ENCODE measurements at places on chromosomes 2 and 18.

DNA sequence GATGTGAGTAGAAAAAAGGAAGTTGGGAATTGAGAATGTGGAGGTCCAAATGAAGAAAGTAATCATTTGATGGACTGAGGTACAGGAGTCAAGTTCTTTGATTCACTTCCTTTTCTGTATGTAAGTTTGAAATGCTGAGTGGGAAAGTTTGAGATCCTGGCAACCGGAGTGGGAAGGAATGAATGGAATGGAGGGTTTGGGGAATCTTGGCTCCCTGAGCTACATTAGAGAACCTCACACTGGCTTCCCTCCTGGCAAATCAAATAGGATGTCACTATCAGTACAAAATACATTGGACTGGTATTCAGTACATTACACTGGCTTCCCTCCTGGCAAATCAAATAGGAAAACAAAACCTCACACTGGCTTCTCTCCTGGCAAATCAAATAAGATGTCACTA is 9.8 kb upstream of the RNF138 start:
- DNase-seq = no peak

DNA sequence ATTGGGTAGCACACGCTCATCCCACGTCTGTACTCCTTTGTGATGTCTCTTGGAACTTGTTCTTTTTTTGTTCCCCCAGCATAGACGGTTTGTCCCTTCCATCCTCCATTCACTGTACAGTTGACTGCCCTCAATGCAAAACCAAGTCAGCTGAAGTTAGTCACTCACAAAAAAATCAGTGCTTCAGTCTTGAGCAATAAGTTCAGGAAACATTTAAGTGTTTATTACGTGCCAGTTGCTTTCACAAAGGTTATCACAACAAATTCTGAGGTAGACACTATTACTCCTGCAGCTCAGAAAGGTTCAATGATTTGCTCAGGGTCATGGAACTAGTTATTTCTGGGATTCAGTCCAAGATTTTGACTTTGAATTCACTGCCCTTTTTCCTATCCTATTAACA is 102.2 kb downstream of the PDE1A start:
- no peak for DNase-seq

DNA sequence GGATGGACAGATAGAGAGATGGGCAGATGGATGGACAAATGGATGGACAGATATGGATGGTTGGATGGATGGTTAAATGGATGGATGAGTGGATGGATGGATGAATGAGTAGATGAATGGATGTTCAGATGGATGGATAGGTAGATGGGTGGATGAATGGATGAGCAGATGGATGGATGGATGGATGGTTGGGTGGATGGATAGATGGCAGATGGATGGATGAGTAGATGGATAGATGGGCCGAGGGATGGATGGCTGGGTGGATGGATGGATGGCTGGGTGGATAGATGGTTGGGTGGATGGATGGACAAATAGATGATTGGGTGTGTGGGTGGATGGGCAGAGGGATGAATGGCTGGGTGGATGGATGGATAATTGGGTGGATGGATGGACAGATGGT is 98.9 kb upstream of the OTOS start:
- no peak for DNase-seq

- DNase-seq = no peak
Observed at GRCh38 chr18:50627594-50628532, 68.0 kb downstream of the MAPK4 start.

DNA sequence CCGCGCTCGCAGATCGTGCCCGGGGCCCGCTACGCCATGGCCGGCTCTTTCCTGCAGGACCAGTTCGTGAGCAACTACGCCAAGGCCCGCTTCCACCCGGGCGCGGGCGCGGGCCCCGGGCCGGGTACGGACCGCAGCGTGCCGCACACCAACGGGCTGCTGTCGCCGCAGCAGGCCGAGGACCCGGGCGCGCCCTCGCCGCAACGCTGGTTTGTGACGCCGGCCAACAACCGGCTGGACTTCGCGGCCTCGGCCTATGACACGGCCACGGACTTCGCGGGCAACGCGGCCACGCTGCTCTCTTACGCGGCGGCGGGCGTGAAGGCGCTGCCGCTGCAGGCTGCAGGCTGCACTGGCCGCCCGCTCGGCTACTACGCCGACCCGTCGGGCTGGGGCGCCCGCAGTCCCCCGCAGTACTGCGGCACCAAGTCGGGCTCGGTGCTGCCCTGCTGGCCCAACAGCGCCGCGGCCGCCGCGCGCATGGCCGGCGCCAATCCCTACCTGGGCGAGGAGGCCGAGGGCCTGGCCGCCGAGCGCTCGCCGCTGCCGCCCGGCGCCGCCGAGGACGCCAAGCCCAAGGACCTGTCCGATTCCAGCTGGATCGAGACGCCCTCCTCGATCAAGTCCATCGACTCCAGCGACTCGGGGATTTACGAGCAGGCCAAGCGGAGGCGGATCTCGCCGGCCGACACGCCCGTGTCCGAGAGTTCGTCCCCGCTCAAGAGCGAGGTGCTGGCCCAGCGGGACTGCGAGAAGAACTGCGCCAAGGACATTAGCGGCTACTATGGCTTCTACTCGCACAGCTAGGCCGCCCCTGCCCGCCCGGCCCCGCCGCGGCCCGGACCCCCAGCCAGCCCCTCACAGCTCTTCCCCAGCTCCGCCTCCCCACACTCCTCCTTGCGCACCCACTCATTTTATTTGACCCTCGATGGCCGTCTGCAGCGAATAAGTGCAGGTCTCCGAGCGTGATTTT is 7.6 kb downstream of the TBR1 start:
- peak; percentile 42 for DNase-seq

DNA sequence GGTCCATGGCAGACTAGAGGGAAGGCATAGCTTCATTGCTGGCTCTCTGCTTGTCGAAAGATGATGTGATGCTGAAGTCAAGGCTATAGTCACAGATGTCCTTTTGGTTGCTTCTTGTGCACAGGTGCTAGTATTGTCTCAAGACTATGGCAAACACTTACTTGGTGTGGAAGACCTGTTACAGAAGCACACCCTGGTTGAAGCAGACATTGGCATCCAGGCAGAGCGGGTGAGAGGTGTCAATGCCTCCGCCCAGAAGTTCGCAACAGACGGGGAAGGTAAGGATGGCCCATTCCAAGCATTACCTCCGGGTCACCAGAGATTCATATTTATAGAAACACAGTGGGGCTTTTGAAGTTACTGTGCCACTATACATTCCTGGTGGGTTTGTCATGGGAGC is 95.5 kb upstream of the EML6 start:
- no peak for DNase-seq

GRCh38 chr2:179059026-179059700 is 9.2 kb upstream of the CCDC141 start:
- DNase-seq = no peak

GRCh38 chr2:145184741-145185651 is 665.1 kb upstream of the ZEB2 start:
- DNase-seq = no peak

GRCh38 chr2:54382601-54383000 is 73.5 kb upstream of the SPTBN1 start:
- no peak for DNase-seq

DNA sequence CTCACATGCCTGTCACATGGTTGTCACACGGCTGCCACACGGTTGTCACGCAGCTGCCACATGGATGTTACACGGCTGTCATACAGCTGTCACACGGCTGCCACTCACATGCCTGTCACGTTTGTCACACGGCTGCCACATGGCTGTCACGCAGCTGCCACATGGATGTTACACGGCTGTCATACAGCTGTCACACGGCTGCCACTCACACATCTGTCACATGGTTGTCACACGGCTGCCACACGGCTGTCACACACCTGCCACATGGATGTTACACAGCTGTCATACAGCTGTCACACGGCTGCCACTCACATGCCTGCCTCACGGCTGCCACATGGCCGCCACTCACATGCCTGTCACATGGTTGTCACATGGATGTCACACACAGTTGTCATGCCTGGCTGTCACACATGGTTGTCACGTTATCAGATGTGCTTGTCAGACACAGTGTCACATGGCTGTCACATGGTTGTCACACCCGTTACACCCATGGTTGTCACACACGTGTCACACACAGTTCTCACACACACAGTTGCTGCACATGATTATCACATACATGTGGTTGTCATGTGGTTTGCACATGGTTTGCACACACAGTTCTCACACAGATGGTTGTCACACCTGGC is 19.4 kb downstream of the KCNG2 start:
- DNase-seq = no peak

DNA sequence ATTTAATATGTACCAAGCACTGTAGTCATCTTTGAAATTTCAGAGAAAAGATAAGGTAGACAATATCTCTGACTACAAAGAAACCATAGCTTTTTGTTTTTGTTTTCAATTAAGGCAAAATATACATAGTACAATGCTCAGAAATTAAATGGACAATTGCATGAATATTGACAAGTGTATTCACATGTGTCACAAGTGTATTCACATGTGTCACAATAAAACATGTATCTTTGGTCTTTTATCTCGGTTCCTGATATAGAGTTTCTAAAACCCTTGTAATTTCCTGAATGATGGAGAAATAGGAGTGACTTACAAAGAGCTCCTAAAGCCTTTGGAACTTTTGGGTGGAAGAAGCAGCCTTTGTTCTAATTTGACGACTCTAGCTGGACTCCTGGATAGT is 756.4 kb downstream of the EPHA4 start:
- DNase-seq = no peak

- no peak for DNase-seq
Observed at GRCh38 chr2:180478883-180479282, 471.8 kb upstream of the CWC22 start.

DNA sequence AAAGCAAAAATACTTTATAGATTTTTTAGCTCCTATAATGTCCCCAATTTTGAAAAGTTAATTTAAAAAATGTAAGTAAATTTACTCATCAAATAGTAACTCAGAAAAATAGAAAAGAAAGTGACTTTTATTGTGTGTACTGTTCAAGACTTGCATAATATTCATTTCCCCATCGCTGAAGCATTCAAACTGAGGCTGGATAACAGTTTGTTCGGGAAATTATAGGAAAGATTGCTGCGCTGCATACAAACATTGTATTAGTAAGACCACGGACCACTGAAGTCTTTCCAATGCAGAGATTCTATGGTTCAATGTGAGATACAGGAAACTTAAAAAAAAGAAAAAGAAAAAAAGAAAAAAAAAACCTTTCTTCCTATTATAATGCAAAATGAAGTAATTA is 10.4 kb downstream of the STK17B start:
- DNase-seq = no peak

- peak; percentile 95 for DNase-seq
Observed at GRCh38 chr2:26401739-26402541, at the start of gene DRC1. DRC1 (plus strand) TSS chr2:26401920; CDS start chr2:26401990, 70 bp downstream.

DNA sequence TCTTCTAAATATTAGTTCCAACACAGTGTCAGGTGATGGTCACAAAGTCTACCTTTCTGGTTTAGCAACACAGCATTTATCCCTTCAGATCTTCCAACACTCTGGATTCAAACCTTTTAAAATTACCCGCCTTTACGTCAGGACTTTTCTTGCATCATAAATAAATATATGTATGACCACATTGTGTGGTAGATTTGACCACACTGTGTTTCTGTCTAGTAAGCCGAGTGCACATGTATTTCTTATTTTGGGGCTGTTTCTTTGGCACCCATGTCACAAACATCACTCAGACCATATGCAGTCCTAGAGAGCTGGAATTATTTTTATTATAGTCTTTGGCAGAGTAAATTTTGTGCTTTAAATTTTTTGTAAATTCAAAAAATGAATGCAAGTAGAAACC is 172.1 kb downstream of the ANKRD44 start:
- DNase-seq = no peak

DNA sequence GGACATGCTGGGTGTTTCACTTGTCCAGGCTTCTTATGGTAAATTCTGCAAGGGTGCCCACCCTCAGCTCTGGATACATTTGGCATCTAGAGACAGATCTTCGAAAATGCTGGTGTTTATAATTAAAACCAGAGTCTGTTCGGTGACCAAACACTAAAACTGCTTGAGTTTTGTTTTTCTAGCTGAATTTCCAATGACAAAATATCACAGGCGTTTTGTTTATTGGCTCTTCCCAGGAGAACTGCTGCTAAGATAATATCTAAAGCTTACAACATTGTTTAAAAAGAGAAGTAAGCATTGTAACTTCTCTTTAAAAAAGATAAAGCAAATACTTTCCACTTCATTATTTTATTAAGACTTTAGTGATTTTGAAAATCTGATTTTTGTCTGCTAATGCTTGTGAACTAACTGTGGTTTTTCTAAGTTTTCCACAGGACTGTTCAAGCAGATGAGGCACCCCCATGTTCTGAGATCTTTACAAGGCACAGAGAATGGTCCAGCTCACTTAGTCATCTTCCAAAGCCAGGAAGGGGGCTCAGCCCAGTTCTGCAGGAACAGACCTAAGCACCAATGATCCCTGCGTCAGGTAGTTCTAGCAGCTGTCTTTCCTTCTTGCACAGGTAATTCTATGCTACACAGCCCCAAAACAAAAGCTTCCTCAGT is 94.8 kb upstream of the LTBP1 start:
- no peak for DNase-seq

- DNase-seq = no peak
Observed at GRCh38 chr2:193695367-193695766, 1500.6 kb upstream of the TMEFF2 start.

DNA sequence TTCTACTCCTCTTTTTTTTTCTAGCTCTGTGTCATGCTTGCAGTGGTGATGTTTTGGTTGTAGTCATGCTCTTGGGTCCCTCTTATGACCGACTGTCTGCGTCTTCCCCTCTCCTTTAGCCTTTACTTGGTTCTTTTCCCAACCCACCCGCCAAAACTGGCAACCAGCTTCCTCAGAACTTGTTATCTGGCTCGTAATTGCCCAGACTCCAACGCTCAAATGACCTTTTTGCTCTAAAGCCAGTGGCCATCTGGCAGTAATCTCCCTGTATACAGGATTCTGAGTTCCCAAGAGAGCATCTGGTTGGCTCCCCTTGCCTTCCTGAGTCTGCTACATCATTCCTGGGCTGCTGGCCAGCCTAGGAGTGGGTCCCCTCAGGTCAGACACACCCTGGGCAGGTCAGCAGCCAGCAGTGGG is 147.2 kb downstream of the MGAT5 start:
- no peak for DNase-seq

GRCh38 chr2:23283-23682 is 23.0 kb downstream of the FAM110C start:
- no peak for DNase-seq

DNA sequence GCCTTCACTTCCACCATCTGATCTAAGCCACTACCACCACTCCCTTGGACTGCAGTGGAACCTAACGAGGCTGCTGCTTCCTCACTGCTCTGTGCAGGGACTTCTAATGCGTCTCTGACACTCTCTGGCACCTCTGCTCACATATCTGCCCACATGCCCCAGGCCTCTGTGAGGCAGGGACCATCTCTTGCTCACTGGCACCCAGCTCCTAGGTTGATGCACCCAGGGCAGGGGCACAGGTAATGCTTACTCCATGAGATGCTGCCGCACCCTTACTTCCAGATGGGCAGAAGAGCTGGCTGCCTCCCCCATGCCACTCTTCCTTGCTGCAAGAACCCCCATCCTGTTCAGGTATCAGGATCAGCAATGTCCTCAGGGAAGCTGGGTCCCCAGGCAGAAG is 294.0 kb upstream of the HS6ST1 start:
- DNase-seq = no peak

GRCh38 chr2:191215666-191216065 is 29.5 kb upstream of the MYO1B start:
- DNase-seq = no peak

- no peak for DNase-seq
Observed at GRCh38 chr2:58207189-58207588, 33.9 kb downstream of the FANCL start.

Data from endothelial cell (in vitro differentiated cells).